ENCODE measurements at places on chromosomes 1 and 21.

GRCh38 chr21:25107708-25108107, 499.6 kb downstream of the MRPL39 start:
- no peaks in the 10 kb centered on the region for H3K4me1 ChIP-seq
- DNase-seq = no peak
- H3K4me3 ChIP-seq = no peak overlapping the region

GRCh38 chr21:30101967-30102366, 64.6 kb downstream of the CLDN17 start:
- H3K4me3 ChIP-seq = no peak overlapping the region
- H3K27me3 ChIP-seq = peaks cover 2% of the 10 kb centered on the region
- no peaks in the 10 kb centered on the region for H3K36me3 ChIP-seq
- DNase-seq = no peak

DNA sequence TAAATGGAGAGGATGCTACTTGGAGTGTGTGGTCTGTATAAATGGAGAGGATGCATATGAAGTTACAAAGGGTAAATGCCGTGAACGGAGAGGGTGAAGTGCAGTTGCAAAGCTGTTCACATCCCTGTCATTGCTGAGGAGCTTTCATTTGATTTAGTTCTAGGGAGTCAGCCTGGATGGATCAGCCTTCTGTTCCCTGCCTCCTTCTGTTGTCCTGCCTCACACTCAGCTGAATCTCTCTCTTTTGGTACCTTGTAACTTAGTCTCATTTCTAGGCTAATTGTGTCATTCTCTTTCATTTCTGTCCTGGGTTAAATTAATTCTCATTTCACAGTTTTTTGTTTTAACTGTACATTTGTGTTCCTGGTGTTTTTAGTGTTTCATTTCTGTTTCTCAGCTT, 133.2 kb upstream of the COL6A1 start:
- peaks cover 4% of the 10 kb centered on the region for H3K27me3 ChIP-seq
- no peaks in the 10 kb centered on the region for H3K36me3 ChIP-seq
- no peak overlapping the region for H3K4me3 ChIP-seq
- no peak for DNase-seq

- no peak overlapping the region for H3K4me3 ChIP-seq
- H3K27me3 ChIP-seq = peaks cover 7% of the 10 kb centered on the region
- no peaks in the 10 kb centered on the region for H3K4me1 ChIP-seq
Observed at GRCh38 chr1:30706528-30706927, 16.9 kb downstream of the MATN1 start.

GRCh38 chr1:33849211-33849610, 14.7 kb upstream of the HMGB4 start:
- H3K4me1 ChIP-seq = no peaks in the 10 kb centered on the region
- H3K36me3 ChIP-seq = no peaks in the 10 kb centered on the region
- peaks cover 10% of the 10 kb centered on the region for H3K27me3 ChIP-seq
- no peak overlapping the region for H3K27ac ChIP-seq
- DNase-seq = no peak

All from activated naive CD8-positive, alpha-beta T cell treated with anti-CD3 and anti-CD28 coated beads, Interleukin-2, amount 50 U/mL, for 24 hours (primary cell).